ENCODE measurements at places on chromosomes 5 and 9. TPM values are rescaled to one million over a fixed set of nuclear protein-coding genes. Genes with fewer than 3 reads are reported as not detected.

DNA sequence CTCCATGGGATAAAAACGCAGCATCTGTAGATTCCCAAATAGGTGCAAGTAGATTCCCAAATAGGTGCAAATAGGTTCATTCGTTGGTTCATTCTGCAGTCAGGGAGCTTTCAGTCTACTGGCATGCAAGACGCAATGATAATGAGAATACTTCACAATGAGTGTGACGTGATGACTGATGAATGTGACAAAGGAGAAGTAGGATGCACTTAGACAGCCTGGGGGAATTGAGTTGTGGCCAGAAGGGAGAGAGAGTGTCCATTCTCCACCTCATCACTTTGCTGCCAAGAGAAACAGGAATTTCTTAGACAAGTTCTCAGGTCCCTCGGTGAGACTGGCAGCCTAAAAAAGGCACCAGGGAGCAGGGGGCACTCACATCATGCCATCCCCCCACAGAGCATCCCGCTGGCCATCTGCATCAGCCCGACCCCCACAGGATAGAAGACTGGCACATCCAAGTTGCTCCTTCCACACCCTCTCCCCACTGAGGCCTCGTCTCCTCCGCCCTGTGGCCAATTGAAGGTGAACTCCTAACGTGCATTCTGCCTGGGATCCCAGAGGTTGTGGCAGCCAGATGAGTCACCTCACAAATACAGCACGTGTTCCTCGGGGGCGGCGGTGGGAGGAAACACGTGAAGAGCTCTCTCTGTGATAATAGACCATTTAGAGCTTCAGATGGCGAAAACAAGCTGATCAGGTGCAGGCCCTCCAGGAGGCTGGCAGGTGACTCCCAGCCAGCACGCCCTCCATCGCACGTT is 19.9 kb upstream of the KCNIP1 start:
- no peak overlapping the region for H3K4me3 ChIP-seq
- peak; percentile 46 for DNase-seq
- H3K36me3 ChIP-seq: no peaks in the 10 kb centered on the region

- no peak overlapping the region for H3K4me3 ChIP-seq
- no peaks in the 10 kb centered on the region for H3K27me3 ChIP-seq
- H3K27ac ChIP-seq: no peak overlapping the region
- DNase-seq: no peak
- H3K36me3 ChIP-seq: peaks cover 20% of the 10 kb centered on the region
- peaks cover 2% of the 10 kb centered on the region for H3K4me1 ChIP-seq
Observed at GRCh38 chr9:94181408-94182181, 77.5 kb upstream of the ZNF169 start.

GRCh38 chr5:136025900-136026299 is 2.9 kb upstream of the TGFBI start:
- no peak overlapping the region for H3K27ac ChIP-seq
- no peak for DNase-seq
- peaks cover 34% of the 10 kb centered on the region for H3K4me1 ChIP-seq
- no peaks in the 10 kb centered on the region for H3K27me3 ChIP-seq
- no peak overlapping the region for H3K4me3 ChIP-seq

DNA sequence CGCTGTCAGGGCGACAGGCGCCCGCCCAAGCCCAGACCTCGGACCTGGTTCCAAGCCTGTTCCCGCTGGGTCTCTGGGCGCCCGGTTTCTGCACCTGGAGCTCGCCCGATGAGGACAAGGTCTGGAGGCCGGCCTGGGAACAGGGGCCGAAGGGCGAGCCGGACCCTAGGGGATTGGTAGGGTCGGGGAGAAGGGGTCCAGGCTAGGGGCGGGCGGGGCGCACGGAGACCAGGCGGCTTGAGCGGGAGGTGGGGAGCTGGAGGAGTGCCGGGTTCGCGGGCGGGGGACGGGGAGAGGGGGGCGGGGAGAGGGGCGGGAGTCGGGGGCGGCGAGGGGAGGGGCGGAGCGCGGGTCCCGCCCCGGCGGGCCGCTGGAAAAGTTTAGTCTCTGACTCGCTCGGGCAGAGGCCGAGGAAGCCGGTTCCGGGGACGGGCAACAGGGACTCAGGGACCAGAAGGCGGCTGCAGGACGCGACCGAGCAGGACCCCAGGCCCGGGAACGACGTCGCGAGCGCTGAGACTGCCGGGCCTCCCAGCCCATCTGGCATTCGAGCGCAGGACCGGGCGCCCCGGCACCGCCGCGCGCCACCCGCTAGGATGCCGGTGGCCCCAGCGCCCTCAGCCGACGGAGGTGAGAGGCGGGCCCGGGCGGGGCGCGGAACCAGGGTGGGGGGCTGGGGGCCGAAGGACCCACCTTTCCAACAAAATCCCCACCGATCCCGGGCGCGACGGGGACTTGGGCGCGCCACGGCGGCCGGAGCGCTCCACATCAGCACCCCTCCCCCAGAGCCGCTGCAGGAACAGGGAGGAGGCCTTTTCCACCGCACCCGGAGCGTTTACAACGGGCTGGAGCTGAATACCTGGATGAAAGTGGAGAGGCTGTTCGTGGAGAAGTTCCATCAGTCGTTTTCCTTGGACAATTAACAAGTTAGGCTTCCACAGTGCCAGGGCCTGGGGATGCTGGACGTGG is at the start of gene S1PR3:
Gene S1PR3 (plus strand): TSS at position 403 of the 969 bp plus-strand sequence. CDS start 9,733 bp downstream, outside the sequence.
- H3K4me3 ChIP-seq: peak within 1 kb of the TSS; percentile 98
- no peak for DNase-seq
- peaks cover 27% of the 10 kb centered on the region for H3K4me1 ChIP-seq
- H3K36me3 ChIP-seq: peaks cover 10% of the 10 kb centered on the region

GRCh38 chr9:75200892-75201470 is 112.7 kb downstream of the OSTF1 start:
- no peaks in the 10 kb centered on the region for H3K36me3 ChIP-seq
- peaks cover 8% of the 10 kb centered on the region for H3K4me1 ChIP-seq
- no peaks in the 10 kb centered on the region for H3K27me3 ChIP-seq
- peak; percentile 17 for DNase-seq
- H3K4me3 ChIP-seq: no peak overlapping the region
- no peak overlapping the region for H3K27ac ChIP-seq

DNA sequence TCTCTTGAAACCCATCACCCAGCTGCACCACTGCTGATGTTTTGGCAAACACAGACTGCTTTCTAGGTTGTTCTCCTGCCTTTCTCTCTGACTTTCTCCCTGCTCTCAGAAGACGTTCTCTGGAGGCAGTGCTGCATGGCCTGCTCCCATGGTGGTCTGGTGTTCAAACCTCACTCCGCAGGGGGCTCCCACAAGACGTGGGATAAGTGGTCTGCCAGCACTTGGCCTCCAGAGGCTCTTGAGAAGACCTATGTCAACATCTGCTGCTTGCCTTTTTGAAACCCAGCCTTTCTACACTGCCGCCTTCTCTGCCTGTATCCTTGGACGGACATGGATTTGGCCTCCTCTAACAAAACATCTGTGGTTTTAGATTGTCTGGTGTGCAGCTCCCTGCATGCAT is 16.6 kb downstream of the USP20 start:
- no peaks in the 10 kb centered on the region for H3K27me3 ChIP-seq
- no peak overlapping the region for H3K4me3 ChIP-seq

DNA sequence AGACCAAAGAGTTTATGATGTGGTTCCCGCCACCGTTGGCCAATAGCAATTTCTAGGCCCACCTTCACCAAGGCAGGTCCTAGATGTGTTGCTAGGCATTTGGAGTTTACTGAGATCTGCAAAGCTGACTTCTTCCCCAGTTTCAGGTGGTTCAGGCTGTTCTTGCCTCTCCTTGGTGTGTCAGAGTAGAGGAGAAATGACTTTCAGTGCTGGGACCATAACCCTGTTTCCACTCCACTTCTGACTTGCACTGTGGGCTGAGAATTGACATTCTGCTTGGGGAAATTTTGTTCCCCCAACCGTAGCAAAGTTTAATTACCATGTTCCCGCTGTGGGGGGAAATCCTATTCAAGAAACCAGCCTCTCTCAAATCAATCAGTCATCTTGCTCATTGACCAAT is 128.0 kb upstream of the GABRP start:
- no peak overlapping the region for H3K27ac ChIP-seq
- DNase-seq: no peak
- no peak overlapping the region for H3K4me3 ChIP-seq
- H3K4me1 ChIP-seq: no peaks in the 10 kb centered on the region

- H3K27ac ChIP-seq: no peak overlapping the region
- no peak overlapping the region for H3K4me3 ChIP-seq
- H3K36me3 ChIP-seq: no peaks in the 10 kb centered on the region
- H3K27me3 ChIP-seq: no peaks in the 10 kb centered on the region
- no peaks in the 10 kb centered on the region for H3K4me1 ChIP-seq
Observed at GRCh38 chr5:130061746-130062145, 157.5 kb downstream of the CHSY3 start.

BARHL1 gene
- total RNA-seq: not detected

OR2S2 gene
- not detected for total RNA-seq

ST8SIA4 gene
- 0.59 TPM for total RNA-seq

CAST gene
- 268 TPM for total RNA-seq
